Activated CD4-positive, alpha-beta T cell treated with anti-CD3 and anti-CD28 coated beads, Interleukin-2, amount 10 ng/mL, durations not matched to agents 24 days and 14 days (primary cell): ENCODE measurements at places on chromosomes 3 and 15. TPM values are rescaled to one million over a fixed set of nuclear protein-coding genes. Genes with fewer than 3 reads are reported as not detected.
A peak's percentile ranks its signal among the peaks of the same experiment; 100 is the strongest.

DNA sequence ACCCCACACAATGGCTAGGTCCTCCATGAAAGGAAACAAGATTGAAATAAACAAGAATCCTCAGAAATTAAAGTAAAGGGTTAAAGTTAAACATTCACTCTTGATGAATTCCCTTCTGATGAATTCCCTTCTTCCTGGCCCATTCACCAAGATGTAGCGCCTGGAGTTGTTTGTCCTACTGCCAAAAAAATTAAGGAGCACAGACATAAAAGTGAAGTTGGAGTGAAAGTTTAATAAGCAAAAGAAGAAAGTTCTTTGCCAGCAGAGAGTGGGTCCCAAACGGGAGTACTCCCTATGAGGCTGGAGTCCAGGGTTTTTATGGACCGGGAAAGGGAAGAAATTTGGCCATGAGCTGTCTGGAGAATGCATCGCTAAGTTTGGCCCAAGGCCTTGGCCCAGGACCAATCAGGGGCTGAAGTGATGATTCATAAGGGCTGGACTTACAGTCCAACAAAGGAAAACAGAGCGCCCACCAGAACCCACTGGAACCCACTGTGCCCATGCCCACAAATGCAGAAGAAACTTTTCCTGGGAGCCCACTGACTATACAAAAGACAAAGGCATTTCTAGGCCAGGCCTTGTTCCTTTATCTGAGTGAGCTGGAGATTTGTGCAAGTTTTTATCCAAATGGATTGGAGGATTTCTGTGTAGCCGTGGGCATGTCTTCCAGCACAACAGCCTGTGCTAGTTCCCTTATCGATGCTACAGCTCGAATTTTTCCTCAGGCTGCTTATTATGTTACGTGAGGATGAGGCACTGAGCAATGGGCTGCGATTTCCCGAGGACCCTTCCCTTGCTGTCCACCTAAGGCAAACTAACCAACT, 1561.6 kb downstream of the OTOL1 start:
- DNase-seq = no peak

SLC24A5 gene
- not detected in 2 replicates for total RNA-seq

- no peak for DNase-seq
These were observed 452.3 kb downstream of the NAALADL2 start for GRCh38 chr3:175311404-175311803.

DNA sequence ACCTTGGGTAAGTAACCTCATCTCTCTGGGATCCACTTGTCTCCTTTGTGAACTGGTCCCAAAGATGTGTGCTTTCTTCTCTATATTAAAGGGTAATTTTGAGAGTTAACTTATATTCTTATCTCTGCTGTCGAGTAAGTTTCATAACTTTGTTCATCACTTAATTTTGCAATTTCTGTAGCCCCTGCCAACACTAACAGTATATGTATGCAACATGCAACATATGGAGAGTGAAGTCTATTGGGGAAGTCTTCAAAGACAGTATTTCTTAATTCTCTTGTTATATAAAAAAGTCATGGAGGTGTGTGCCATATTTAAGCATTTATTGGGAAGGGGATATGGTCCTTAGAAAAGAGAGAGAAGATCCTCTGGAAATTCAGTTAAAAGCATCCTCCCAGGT, 85.9 kb downstream of the LRRC3B start:
- no peak for DNase-seq

ARMC8 gene
- 46.0 and 48.1 TPM in 2 replicates for total RNA-seq

DNA sequence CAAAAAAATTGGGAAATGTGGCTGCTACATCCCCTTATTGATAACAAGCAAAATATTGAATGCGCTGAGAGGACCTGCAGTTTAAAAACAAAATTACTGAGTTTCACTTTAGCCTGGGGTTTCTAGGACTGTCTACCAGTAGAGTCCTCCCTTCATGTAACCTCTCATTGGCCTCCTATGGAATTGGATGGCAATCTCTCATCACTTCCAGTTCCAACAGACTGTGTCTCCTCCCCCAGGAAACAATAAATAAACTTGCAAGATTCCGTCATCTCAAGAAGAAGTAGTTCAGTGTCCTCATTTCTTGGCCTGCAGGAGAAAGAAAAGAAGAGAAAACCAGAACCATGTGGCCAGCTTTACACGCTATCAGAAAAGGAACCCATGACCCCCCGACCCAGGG, 123.8 kb downstream of the TLE3 start:
- DNase-seq = no peak

DNA sequence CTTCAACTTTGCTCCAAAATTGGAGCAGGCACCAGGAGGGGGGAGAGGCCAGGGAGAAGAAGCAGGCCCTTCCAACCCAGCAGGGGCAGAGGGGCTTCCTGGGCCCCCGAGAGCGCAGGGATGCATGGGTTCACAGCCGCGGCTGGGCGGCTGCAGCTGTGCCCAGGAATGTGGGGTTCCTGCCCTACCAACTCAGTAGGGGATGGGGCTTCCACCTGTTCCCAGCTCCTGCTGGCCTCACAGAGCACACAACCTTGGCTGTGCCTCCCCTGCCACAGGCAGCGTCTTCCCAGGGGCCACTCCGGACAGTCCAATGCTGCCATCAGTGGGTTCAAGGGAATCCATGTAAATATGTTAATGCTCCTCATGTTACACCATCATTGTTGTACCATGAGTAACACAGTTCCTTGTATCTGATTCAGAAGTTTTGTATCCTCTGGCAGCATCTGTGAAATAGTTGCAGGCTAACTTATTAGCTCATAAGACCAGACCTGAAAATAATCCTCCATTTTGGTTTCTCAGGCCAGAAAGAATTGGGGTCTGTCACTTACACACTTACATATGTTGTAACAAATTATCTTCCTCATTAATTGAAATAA, 12.1 kb upstream of the SIAH2 start:
- DNase-seq = no peak

GRCh38 chr3:183924543-183924942, 39.9 kb upstream of the PARL start:
- DNase-seq = no peak

SOX14 gene
- not detected in 2 replicates for total RNA-seq

DNA sequence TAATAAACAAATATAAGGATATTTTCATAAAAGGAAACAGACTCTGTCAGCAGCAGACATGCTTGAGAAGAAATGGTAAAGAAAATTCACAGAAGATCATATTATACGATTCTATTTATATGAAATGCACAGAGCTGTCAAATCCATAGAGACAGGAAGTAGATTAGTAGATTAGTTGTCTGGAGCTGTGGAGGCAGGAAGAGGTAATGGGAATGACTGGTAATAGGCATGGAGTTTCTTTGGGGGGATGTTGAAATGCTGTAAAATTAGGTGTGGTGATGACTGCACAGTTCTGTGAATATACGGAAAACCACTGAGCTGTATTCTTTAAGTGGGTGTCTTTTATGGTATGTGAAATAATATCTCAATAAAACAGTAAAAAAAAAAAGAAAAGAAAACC, 35.3 kb downstream of the CEP152 start:
- no peak for DNase-seq

- no peak for DNase-seq
These were observed 163.1 kb downstream of the CHL1 start for GRCh38 chr3:359672-360071.

GRCh38 chr3:194900854-194901522, 215.3 kb downstream of the FAM43A start:
- peak; percentile 30 for DNase-seq

CCRL2 gene
- 1.7 and 1.9 TPM in 2 replicates for total RNA-seq

KLF15 gene
- 0.19 and 0.28 TPM in 2 replicates for total RNA-seq

SNX33 gene
- 4.1 TPM in 2 replicates for total RNA-seq

EOGT gene
- total RNA-seq = 12.6 and 13.5 TPM in 2 replicates

SPATA16 gene
- total RNA-seq = not detected in 2 replicates

WDR53 gene
- 18.4 and 24.5 TPM in 2 replicates for total RNA-seq
